ENCODE measurements at places on chromosomes 2 and 18.
A peak's percentile ranks its signal among the peaks of the same experiment; 100 is the strongest.

- DNase-seq = no peak
Measured at GRCh38 chr18:73615506-73615905, 532.1 kb downstream of the FBXO15 start.

DNA sequence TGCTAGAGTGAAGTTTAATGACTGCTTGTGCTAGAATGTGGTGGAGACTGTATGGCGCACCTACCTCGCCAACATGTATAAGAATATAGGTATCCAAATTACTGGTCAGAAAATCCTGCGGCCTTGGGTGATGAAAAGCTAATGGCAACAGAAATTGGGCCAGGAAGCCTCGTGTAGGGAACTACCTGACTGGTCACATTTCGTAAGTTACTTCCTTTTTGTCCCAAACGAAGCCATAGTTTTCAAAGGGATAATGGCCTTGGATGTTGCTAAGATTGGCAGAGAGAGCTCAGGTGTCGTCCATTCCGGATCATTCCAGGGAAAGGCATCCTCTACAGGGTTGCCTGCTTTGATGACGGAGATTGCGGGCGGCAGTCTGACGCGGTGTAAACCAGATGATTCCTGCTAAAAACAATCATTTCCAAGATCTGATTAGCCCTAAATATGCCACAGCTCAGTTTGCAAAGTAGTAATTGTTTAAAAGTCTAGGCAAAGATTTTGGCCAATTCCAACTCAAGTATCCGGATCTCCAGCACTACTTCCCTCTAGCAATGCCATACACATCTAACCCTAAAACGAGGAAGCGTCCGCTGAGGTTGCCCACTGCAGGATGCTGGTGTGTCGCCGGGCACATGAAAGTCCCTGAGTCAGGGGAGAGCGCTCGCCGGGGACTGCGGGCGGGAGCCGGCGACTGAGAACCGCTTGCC lies 708 bp upstream of the MALT1 start:
- DNase-seq = no peak

DNA sequence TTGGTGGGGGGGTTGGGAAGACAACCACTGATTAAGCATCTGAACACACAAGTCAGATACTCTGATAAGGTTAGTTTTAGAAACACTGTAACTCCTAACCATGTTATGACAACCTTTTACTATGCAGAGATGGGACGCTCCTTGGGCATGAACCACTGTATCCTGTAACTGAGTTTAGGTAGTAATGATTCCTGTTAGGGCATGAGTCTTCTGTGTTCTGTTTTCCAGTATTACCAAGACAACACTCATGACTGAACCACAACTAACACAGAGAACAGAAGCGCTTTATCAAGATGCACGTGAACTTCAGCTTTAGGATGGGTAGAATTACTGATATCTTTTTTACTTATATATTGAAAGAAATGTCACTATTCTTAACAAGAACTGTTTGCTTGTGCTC lies 14.1 kb upstream of the CREB1 start:
- no peak for DNase-seq

- no peak for DNase-seq
Measured at GRCh38 chr2:134170294-134170693, 83.6 kb upstream of the MGAT5 start.

- DNase-seq = peak; percentile 74
Measured at GRCh38 chr2:10591207-10591606, 98.6 kb downstream of the NOL10 start.

DNA sequence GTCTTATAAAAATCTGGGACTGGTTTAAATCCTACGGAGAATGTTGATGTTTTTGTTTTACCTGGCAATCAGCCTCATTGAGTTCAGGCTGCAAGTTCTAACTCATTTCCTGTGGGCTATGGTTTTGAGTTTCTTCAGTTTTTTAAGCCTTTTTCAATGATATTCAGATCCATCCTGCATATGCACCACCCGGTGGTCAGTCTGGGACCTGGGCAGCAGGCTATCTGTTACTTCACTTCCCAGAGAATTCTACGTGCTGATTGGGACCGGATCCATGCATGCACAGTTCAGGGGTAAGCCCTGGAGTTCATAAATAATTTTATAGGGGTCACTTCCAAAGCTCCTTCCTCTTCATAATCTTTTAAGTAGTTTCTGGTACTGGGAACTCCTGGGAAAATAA lies 339.2 kb upstream of the HNRNPA3 start:
- peak; percentile 3 for DNase-seq

DNA sequence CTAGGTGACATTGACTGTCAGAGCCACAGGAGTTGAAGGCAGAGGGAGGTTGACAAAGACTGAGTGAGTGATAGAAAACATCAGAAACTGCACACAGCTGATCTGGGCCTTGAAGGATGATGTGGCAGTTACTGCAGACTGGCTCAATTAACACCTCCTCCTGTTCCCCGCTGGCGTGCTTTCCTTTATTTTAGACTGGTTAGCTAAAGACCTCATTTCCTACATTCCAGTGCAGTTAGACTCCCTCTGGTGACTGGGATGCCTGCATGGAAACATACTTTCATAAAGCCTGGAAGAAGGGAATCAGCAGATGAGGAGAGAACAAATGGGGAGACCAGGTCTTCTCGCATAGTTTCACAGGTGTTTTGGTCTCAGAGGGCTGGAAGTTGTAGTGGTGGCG lies 7.1 kb downstream of the TPGS2 start:
- DNase-seq = no peak

GRCh38 chr2:42030829-42031228 lies 17.0 kb upstream of the PKDCC start:
- DNase-seq = no peak

- DNase-seq = no peak
Measured at GRCh38 chr2:10160203-10160955, 37.8 kb downstream of the RRM2 start.

DNA sequence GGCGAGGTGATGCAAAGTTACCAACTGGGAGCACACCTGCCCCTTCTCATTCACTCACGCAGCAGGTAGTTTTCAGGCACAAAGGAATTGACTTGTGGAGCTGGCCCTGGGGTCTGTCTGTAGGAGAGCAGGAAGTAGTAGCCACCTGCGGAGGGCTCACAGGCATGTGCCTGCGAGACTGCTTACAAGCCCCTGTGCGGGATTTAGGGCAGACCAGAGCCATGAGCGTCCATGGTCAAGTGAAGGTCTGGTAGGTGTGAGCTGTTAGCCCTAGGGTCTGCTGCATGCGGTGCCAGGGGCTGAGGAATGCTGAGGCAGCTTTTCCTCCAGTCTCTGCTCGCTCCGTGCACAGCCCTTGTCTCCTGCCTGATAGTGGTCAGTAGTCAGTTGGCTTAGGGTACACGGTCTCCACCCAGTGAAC lies 18.9 kb downstream of the INPP4A start:
- no peak for DNase-seq

DNA sequence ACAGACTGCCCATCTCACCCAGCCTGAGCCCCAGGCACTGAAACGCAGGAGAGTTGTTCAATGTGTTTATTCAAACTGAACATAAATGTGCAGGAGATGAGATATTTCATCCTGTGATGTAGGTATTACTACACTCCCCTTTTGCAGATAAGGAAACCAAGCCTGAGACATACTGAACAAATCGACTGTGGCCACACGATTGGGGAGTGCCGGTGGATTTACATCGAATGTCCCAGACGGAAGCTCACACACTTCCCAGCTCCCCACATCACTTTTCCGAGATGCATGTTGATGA lies 94.8 kb upstream of the ALKAL2 start:
- no peak for DNase-seq

DNA sequence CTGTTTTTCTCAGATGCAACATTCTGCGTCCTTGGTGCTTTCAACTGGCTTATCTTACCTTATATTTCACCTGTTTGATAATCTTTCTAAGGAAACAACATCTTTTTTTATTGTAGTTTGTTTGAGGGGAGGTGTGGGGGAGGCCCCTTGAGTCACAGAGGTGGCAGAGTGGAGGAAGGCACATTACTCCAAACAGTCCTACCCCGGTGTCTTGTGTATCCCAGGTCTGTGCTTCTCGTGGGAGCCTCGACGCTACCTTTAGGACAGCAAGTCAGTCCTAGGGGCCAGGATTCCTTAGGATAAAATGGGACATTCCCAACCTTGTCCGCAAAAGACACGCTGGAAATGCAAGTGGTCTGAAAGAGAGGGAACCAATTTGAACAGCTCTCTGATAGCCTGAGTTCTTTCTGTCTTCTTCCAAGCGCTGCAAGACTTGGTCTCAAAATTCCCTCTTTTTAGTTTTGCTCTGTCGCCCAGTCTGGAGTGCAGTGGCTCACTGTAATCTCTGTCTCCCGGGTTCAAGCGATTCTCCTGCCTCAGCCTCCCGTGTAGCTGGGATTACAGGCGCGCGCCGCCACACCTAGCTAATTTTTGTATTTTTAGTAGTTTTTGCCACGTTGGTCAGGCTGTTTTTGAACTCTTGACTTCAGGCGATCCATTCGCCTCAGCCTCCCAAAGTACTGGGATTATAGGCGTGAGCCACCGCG lies 4.0 kb downstream of the GATA6 start:
- DNase-seq = no peak

DNA sequence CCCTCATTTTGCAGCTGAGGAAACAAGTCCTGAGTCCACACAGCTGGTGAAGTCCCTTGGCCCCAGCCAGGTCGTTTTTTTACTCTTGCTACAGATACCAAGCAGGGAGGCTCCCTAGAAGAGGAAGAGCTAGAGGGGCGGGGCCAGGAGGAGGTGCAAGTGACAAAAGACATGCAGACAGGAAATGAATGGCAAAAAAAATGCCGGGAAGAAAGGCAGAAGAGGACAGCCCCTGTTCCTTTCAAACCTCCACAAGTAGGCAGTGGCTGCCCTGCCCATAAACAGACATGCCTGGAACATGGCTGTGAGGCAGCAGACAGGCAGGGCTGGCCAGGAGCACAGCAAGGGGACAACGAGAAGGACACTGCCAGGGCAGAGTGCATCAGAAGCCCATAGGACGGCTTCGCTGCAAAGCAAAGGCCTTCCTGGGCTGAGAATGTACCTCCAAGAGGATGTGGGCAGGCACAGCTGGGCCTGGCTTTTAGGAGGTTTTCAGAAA lies 108.7 kb downstream of the ZBTB7C start:
- no peak for DNase-seq

DNA sequence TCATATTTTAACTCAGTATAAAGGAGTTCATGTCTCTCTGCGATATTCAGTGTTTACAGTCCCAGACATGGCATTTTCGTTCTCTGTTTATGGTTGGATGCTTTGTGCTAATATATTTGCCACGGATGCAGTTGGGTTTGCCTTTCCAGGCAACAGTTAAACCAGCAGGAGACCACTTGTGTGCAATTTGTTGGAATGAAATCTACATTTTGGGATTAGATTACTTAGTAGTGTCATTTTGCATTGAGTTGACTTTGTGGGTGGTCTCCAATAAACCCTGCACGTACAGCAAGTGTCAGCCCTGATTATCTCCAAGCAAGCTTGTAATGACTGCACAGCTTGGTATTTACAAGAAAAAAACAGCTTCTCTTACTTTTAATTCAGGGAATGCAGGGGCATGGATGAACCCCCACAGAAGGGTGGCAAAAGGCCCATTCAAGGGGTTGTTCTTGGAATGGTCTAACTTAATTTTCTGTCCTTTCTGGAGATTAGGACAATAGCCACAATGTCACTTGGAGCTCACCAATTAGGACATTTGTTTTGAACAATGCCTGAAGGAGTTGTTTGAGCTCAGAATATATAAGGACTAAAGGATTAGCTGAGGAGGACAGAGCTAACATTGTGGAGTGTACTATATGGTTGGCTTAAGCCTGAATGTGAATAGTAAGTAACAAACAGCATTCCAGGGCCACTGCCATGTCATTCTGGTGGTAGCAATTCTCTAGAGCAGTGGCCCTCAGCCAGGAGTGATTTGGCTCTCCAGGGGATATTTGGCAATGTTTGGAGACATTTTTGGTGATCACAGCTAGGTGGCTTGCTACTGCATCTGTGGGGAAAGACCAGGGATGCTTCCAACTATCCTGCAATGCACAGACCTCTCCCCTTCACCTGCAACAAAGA lies 121.5 kb downstream of the SLC4A3 start:
- no peak for DNase-seq

- peak; percentile 29 for DNase-seq
Measured at GRCh38 chr2:20448246-20448976, 1.5 kb downstream of the RHOB start.

DNA sequence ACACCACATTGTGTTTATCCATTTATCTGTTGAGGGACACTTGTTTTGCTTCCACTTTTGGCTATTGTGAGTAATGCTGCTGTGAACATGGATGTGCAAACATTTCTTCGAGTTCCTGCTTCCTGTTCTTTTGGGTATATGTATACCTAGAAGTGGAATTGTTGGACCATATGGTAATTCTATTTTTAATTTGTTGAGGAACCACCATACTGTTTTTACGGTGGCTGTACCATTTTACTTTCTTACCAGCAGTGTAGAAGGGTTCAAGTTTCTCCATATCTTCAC lies 23.1 kb downstream of the ANXA4 start:
- DNase-seq = no peak

- peak; percentile 56 for DNase-seq
Measured at GRCh38 chr2:100196786-100197494, 54.5 kb upstream of the AFF3 start.

DNA sequence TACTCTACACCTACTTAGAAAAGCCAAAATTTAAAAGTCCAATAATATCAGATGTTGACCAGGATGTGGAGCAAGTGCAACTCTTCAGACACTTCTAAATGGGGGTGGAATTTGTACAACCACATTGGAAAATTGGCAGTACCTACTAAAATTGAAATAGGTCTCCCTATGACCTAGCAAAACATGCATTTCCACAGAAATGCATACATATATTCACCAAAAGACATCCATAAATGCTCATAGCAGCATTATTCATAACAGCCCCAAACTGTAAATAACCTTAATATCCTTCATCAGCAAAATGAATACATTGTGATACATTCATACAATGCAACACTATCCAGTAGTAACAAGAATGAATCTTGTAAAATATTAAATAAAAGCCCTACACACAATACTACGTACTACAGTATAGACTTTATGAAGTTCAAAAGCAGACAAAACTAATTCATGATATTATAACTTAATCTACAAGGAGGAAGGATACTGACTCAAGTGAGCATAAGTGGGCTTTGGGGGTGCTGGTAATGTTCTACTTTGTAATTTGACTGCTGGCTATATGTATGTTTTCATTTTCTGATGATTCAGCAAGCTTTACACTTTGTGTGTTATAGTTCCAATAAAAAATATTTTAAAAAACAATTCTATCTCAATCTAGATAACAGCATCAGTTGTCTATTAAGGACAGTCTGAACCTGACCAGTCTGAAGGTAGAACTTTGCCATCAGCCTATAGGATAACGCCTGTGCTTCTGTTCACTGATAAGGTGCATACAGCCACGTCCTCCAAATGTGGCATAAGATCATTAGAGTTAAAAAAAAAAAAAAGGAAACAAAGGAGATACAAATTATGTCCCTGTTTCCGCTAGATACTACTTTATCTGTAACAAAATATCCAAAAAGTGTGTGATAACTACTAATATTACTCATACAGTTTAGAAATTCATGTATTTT lies 6.6 kb upstream of the TNFRSF11A start:
- DNase-seq = no peak

- peak; percentile 88 for DNase-seq
Measured at GRCh38 chr2:229901819-229902218, 20.0 kb downstream of the TRIP12 start.

DNA sequence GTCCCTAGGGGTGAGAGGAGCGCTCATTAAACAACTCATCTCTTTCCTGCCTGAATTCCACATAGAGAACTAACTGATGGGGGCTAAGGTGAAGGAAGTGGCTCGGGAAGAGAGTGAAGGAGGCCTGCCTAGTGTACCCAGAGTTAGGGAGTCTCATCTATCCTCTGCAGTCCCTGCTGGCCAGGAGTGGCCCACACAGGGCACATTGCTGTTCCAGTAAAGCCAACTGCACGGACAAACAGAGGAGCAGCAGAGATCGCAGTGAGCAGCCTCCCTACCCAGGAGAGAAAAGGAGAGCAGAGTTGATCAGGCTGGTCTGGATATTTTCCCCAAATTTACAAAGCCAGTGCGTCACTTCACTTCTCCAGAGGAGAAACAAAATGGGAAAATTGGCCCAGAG lies 16.9 kb upstream of the FN1 start:
- DNase-seq = no peak

All from astrocyte of the spinal cord (primary cell).